ENCODE measurements at places on chromosomes 7 and 10.
A peak's percentile ranks its signal among the peaks of the same experiment; 100 is the strongest.

DNA sequence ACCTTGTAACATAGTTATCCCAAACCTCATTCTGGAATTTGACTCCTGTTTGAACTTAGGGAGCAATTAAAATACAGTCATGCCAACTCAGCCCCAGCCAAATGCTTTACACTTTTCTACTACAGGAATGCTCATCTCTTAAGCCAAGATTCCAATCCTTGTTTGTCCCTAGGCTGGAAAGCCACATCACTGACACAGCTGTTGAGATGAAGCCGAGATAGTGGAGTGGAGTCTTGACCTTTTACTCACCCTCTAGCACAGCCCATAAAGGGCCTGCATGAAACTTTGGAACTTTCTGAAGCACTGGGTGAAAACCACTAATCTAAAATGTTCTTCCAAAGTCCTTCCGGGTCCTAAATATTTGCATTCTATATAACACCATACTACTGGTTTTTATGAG, 247.3 kb downstream of the ETV1 start:
- no peak for DNase-seq

GRCh38 chr7:28145931-28146330, 34.7 kb downstream of the JAZF1 start:
- no peak for DNase-seq

DNA sequence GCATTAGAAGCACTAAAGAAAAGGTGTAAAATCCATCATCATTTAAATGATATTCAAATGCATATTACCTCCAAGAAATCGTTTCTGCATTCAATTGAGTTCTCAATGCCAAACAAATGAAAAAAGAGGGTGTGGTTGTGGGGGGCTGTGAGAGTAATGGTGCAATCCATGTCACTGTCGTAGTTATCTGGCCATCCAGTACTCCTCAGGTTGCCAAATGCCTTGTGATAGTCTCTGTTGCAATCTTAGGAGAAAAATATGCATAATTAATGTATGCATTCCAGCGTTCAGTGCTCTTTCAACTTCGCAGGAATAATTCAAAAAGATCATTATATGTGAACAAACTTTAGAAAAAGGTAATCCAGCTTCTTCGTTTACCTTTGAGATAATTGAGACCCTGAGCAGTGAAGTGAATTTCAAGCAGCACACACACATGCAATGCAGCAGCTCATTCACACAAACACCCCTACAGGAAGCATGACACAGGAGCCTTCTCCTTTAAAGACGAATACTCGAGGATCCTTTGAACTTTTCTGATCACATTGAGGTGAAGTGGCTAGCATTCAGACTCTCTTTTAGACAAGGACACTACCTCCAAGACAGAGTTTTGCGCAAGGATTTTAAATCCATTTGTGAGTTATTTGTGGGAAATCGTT, 73.4 kb downstream of the OR13A1 start:
- DNase-seq = no peak

GRCh38 chr10:74151879-74152722, 1.1 kb downstream of the ADK start:
- no peak for DNase-seq

DNA sequence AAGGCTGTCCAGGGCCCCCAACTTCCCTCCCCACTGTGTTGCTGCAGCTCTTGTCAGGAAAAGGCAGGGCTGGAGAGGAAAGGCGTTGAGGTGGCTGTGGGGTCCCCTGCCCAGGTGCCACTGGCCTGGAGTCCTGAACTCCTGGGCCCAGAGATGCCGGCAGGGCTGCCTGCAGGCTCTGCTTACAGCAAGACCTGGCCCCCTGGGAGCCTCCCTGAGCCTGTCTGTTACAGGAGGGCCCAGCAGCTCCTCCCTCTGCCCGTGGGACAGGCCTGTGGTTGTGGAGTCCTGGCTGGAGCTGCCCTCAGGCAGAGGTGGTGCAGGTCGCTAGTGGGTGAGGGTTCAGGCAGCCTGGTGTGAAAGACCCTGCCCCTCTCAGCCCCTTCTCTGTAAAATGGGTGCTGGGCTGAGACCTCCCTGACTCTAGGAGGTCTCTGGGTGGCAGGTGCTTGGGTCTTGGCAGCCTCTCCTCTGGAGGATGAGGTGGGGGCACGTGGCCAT, 9.9 kb downstream of the ANTXRL start:
- DNase-seq = no peak

GRCh38 chr10:29783201-29783947, 148.6 kb upstream of the SVIL start:
- no peak for DNase-seq

- DNase-seq = peak; percentile 40
Observed at GRCh38 chr7:141073173-141073640, 657 bp upstream of the TMEM178B start.

DNA sequence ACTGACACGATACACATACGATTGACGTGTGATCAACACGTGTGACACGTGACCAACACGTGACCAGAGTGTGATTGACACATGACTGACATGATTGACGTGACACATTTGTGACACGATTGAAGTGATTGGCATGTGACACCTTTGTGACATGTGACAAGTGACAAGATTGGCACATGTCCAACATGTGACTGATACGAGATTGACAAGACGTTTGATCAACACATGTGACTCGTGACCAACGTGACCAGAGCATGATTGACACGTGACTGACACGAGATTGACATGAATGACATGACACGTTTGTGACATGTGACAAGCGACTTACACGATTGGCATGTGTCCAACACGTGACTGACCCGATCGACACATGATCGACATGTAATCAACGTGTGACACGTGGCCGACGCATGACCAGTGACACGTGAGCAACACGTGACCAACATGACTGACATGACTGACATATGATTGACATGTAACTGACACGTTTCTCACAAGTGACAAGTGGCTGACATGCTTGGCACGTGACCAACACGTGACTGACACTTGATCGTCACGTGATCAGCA, 22.0 kb downstream of the CRPPA start:
- no peak for DNase-seq

DNA sequence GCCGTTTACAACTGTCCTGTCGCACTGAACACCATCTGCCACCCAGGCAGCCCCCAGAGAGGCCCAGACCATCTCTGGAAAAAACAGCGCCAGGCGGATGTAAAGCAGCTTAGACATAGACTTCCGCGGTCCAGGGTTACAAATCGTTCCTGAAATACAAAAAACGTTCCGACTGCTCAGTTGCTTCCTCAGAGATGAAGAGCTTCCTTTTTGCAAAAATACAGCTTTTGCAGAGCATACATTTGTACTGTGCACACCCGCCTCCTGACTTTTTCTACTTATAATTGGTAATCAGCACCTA, 11.4 kb downstream of the DAGLB start:
- peak; percentile 36 for DNase-seq

DNA sequence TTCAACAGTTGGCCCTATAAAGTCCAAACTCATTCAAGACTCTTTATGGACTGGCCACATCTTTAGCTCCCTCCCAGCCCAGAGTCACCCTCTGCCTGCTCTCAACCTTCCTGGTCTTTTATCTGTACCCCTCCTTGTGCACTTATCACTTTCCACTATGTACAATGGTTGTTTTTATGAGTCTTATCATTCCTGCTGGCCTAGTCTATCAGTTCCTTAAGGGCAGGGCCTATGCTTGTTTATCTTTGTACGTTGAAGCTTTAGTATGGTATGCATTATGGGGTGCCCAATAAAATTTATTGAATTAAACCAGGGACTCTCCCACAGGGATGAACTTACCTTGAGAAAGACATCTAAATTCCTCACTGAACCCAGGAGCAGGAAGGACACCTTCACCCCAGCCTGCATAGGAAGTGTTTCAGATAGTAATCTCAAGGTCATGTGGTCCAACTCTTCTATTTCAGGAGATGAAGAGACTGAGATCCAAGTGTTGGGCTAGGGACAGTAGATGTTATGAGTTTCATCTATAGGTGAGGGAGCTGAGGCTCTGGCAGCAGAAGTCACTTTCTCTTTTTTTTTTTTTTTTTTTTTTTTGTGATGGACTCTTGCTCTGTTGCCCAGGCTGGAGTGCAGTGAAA, 13.3 kb upstream of the PDCD4 start:
- no peak for DNase-seq

DNA sequence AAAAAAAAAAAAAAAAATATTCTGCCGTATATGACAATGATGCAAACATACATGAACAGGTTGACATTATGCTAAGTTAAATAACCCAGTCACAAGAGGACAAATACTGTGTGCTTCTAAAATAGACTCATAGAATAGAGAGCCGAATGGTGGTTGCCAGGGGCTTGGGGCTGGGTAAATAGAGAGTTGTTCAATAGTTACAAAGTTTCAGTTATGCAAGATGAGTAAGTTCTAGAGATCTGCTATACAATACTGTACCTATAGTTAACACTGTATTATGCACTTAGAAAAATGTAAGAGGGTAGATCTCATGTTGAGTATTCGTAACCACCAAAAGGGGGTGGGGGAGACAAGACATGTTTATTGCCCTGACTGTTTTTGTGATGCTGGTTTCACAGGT, 77.1 kb upstream of the GNAI1 start:
- DNase-seq = no peak

DNA sequence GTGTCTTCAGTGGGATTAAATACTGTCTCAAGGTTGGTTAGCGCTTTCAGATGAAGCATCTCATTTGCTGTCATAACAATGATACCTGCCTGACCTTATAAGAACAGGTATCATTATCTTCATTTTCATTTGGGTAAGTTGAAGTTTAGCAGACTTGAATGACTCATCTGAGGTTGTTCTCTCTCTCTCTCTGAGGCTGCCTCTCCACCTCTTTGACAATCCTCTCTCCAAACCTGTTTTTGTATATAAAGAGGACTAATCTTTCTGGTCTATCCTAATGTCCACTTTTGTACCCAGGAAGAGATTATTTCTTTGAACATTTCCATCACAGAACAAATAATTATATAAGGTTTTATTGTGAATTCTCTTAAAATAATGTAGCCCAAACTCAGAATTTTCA, 291.4 kb downstream of the KLF6 start:
- DNase-seq = no peak

DNA sequence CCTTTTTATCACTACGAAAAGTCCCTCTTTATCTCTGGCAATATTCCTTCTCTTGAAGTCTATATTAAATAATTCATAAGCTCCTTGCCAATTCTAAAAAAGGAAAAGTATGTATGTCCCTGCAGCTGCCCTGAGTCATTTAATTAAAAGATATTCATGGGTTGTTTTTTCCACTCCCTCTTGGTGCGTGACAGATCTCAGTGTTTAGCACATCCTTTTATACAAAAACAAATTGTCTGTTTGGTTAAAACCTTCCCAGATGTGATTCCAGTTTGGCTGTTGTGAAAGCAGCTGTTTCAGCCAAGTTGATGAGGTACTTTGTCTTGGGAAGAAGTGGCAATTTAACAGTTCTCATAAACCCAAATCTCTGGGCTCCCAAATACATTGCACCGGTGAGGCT, 33.8 kb upstream of the PRLHR start:
- no peak for DNase-seq

- no peak for DNase-seq
Observed at GRCh38 chr10:70284542-70285475, 1.0 kb upstream of the NPFFR1 start.

DNA sequence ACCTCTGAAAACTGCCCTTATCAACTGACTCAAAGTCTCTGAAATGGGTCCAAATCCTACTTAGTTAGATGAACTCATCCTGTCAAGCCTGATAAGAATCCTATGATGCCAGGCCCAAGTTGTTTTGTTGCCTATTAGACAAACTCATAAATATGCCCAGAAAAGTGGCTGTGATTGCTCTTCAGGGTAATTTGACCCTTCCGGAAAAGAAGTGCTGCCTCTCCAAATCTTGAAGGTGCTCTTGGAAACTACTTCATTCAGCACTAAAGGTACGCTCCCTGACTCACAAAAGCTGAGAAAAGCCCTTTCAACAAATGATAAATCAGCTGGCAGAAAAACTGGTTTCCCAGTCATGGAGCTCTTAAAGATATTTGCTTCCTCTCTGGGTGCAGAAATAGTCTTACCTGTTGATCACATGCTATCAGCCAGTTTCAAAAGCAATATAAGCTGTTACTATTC, 6.7 kb downstream of the IFIT5 start:
- DNase-seq = no peak

DNA sequence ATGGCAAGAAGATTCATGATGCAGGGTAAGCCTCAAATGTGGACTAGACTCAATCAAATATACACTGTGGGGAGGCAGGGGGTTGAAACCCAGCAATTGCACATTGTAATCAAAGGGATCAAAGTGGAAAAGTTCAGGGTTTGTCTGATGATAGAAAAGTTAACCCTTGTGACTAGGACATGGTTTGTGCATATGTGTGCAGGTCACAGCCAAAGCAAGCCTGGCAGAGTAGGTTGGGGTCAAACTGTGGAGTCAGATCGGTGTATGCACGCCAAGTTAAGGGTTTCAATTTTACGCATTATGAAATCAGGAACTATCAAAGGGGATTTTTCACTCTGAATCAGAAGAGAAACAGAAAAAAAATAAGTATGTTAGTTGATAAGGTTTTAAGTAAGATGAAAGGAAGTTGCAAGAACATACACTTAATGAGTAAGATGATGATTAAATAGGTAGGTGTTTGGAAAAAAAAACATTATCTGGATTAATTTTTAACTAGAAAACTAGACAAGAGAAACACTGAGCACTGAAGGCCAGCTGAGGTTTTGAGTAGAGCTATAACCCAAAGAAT, 188.3 kb downstream of the DGKB start:
- DNase-seq = peak; percentile 17

- peak; percentile 93 for DNase-seq
Observed at GRCh38 chr10:62817766-62818425, 1.7 kb upstream of the EGR2 start.

GRCh38 chr7:55133630-55134358, 115.0 kb downstream of the EGFR start:
- no peak for DNase-seq

GRCh38 chr7:93632371-93632770, 57.8 kb upstream of the CALCR start:
- no peak for DNase-seq

DNA sequence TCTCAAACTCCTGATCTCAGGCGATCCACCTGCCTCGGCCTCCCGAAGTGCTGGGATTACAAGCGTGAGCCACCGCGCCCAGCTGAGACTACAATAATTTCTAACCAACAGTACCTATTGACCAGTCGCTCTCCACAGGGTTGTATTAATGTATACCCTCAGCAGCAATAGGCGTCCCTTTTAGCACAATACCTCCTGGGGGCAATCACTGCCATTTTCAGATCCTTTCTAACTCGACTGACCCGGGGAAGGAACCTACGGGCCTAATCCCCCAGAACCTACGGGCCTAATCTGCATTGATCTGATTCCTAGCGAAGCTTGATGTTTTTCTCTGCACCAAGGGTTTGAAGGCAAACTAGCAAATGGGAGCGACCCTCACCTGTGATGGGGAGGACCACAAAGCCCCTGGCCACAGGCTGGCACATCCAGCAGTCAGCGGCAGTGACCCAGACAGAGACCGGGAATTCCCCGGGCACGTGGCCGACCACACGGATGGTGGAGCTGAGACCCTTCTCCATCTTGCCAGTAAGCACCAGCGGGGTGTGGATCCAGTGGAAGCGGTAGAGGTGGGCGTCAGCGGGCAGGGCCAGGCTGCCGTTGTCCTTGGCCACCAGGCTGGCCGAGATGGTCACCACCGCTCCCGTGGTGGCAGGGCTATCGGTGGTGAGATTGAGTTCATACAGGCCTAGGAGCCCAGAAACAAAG, 6.9 kb downstream of the TMEM130 start:
- no peak for DNase-seq

GRCh38 chr7:41241641-41242040, 461.2 kb downstream of the INHBA start:
- DNase-seq = no peak

All from GM13977 (cell line).